Stimulated activated CD8-positive, alpha-beta memory T cell treated with anti-CD3 and anti-CD28 coated beads, Interleukin-2, amount 100 ng/mL, for 48 hours (primary cell): ENCODE measurements at places on chromosomes 7 and 10.
A peak's percentile ranks its signal among the peaks of the same experiment; 100 is the strongest.

DNA sequence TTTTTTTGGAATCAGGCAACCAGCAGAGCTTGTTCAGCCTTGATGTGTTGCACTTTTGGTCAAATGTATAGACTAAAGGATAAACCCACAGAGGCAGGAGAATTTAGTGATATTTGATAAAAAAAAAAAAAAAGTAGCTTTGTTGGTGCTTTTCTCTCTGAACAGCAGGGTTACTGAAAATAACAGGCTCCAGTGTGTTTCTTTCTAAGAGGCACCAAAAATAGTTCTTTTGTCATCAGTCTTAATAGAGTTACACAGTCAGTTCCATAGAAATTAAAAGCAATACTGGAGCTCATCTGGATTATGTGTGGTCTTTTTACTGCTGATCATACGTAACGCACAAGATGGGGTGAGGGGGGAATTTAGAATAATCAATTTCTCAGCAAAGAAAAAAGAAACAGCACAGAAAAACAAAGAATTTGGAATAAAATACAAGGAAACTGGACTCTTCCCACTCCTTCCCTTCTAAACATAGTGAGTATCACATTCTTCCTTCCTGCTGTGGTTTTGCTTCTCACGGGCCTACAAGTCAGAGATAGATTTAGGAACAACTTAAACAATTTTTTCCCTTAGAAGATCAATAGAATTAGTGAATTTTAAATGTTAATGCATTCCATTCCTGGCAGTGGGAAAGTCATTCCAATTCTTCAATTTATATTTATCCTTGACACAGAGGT, 178.8 kb upstream of the AKR1E2 start:
- no peak for DNase-seq

- no peak for DNase-seq
These were observed 920.9 kb downstream of the LRMDA start for GRCh38 chr10:76352300-76352699.

GRCh38 chr7:39948956-39949928, 814 bp upstream of the CDK13 start:
- DNase-seq, result peak; percentile 94

DNA sequence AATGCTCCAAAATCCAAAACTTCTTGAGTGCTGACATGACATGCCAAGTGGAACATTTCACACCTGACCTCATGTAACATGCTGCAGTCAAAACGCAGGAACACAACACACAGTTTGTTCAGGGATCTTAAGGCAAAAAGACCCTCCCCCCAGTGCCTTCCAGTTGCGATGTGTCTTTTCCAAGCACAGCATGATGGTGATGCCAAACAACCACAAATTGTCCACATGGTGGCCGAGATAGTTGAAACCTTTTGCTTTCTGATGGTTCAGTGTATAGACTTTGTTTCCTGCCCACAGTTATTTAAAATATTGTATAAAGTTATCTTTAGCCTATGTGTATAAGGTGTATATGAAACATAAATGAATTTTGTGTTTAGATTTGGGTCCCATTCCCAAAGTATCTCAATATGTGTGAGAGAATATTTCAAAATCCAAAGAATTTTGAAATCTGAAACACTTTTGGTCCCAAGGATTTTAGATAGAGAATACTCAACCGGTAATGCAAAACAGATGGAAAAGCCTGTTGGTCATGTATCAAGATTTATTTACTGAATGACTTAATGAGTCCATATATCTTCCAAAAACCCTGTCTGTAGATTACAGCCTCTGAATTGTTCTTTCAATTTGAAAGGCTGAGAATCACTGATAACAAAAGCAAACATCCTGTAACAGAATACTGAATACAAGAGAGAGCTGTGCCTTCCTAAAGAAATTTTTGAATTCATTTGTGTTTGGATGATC, 93.4 kb upstream of the OIT3 start:
- no peak for DNase-seq

DNA sequence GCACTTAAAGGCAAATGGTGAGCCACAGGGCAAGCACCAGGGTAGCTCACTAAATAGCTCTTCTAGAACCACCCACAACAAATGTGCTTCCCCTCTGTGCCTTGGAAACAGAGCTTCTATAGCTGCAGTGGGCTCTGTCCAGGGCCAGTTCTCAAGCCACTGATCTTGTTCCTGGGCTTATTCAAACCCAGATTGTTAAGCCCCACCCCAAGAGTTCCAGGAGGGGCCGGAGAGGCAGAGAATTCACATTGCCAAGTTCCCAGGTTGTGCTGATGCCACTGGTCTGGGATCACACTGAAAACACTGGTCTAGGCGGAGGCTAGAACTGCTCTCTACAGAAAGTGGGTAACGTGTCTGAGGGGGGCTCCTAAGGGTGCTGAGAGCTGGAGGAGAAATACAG, 15.4 kb upstream of the KDM7A start:
- no peak for DNase-seq

GRCh38 chr7:43618073-43618472, 35.2 kb downstream of the STK17A start:
- DNase-seq, result no peak

GRCh38 chr10:71970331-71970730, 6.1 kb downstream of the CHST3 start:
- DNase-seq, result no peak

GRCh38 chr10:93032809-93033137, 27.8 kb upstream of the CYP26C1 start:
- no peak for DNase-seq

- DNase-seq, result no peak
These were observed at the start of gene SP8 for GRCh38 chr7:20786779-20787659. SP8 (minus strand) TSS chr7:20786886; CDS start chr7:20786798, 88 bp downstream.

GRCh38 chr7:21920936-21921335, 24.8 kb downstream of the CDCA7L start:
- DNase-seq, result no peak

DNA sequence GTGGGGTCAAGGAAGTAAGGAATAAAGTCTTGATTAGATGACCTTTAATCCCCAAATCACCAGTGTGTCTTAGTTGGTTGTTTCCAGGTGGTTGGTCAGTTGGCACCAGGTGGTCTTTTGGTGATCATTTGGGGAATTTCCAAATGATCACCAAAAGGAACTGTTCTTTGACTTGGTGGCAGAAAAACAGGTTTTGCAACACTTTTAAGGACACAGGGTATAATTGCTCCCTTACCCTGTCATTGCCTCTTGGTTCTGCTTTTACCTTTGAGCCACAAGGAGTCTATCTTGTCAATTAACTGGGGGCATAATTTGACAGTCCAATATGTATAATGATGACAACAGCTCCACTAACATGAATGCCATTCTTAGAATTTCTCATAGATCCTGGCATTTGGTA, 104.2 kb downstream of the ADK start:
- DNase-seq, result no peak

GRCh38 chr10:114048472-114048871, 4.8 kb downstream of the ADRB1 start:
- no peak for DNase-seq

- no peak for DNase-seq
These were observed 124.5 kb downstream of the PRPF18 start for GRCh38 chr10:13711291-13711690.

- no peak for DNase-seq
These were observed 17.8 kb downstream of the SCD start for GRCh38 chr10:100364735-100365391.

- no peak for DNase-seq
These were observed 140.5 kb downstream of the CHCHD3 start for GRCh38 chr7:132941428-132941827.

DNA sequence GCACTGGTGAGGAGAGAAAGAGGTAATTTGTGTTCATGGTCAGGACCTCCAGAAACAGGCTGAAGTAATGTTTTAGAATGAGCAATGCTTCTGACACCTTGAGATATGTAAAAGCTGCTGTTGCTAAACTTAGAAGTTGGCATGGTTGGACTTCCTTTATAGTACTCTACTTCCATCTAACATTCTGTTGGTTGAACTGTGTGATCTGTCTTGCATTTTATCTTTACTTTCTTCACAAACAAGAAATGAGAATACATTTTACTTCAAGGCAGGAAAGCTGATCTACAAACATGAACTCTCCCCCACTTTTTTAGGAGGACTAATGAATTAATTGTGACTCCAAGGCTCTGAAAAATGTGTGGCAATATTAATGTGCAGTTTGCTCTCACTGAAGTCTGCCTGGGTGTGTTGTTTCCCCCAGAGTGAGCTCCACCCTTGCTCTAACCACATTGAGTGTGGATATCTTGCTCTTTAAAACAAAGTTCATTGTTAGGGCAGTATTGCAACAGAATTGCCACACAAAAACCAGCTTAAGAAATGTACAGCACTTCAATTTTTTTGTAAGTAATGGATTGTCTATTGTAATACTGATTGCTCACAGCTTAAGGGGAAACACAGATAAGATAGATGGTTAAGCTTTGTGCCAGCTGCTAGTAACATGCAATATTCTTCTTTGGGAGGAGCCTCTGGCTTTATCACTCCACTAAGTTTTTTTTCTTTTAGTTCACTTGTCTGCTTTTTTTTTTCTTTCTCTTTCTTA, 69.0 kb downstream of the ADD3 start:
- no peak for DNase-seq

DNA sequence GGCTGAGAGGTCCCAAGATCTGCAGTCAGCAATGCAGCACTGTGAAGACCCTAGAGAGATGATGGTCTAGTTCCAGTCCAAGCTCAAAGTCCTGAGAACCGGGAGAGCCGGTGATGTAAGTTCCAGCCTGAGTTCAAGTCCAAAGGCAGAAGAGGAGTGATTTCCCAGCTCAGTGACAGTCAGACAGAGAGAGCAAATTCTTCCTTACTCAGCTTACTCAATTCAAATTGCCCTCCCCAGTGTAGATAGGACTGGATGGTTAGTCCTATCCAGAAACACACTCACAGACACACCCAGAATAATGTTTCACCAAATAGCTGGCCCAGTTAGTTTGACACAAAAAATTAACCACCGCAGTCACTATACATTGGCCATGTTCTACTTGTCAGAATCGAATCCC, 185.5 kb upstream of the MYO3A start:
- DNase-seq, result no peak

GRCh38 chr7:117951691-117952280, 78.5 kb upstream of the CTTNBP2 start:
- DNase-seq, result no peak

GRCh38 chr10:3132036-3133025, 40.3 kb downstream of the PITRM1 start:
- DNase-seq, result no peak

GRCh38 chr7:746155-747061, 19.3 kb upstream of the PRKAR1B start:
- DNase-seq, result no peak

DNA sequence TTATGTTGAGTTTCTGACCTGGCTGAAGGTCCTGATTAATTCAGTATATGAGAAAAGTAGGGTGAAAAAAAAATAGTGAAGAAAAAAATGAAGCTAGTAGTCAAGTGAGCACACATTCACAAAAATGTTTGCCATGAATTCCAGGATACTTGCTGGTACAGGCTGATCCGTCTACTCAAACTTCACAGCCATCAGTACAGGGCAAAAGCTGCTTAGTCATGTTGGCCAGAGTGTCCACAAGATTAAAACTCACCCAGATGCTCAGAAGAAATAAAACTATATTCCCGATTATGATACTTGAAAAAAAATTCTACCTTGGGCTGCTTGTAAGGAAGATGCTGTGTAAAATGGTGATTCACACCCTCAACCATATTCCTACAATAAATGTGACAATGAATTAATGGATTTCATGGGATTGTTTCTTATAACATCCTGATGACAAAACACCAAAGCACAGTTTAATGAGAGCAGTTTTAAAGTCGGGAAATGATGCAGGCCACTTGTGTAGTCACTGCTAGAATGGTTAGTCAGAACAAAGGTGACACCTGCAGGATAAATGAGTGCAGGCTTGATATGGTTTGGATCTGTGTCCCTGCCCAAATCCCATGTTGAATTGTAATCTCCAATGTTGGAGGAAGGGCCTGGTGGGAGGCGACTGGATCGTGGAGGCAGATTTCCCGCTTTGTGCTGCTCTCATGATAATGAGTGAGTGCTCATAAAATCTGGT, 49.2 kb upstream of the ANKRD1 start:
- no peak for DNase-seq

- no peak for DNase-seq
These were observed 29.2 kb downstream of the PANK1 start for GRCh38 chr10:89615824-89616223.

DNA sequence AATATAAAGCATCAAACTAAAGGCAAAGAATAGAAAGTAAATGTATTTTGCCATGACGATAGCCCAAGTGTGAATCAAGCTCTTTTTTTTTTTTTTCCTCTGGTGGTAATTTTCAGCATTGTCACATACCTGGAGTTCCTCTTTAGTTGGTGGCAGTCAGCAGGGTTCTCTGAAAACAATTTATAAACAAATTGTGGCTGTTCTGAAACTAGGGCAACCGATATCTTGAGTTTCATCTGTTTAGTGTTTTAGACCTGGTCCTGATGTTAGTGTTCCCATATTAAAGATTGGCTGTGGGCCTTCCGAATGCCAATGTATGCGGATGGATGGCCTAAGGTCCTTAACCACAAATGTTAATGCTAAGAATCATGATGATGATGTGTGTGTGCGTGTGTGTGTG, 713.1 kb downstream of the GATA3 start:
- no peak for DNase-seq

DNA sequence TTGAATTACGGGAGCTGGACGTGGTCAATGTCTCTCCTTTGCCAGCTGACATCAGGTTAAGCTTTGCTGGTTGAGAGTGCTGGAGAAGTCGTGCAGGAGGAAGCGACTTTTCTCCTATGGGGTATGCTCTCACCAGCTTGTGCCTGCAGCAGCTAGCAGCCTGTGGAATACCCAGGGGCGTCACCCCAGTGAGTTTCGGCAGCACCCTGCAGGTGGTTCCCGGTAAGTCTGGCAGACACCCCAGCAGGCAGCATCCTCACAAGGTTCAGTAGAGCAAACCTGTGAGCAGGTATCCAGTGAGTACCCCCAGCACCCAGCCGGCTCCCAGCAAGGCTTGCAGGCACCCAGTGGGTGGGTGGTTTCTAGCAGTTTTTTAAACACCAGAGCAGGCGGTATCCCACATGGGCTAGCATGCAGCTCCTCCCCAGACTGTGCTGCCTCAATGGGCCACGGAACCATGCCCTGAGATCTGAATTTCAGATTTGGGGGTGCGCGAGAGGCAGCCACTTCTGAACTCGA, 74.8 kb upstream of the SVIL start:
- no peak for DNase-seq

- DNase-seq, result no peak
These were observed 17.5 kb downstream of the KCNMA1 start for GRCh38 chr10:77619964-77620703.

DNA sequence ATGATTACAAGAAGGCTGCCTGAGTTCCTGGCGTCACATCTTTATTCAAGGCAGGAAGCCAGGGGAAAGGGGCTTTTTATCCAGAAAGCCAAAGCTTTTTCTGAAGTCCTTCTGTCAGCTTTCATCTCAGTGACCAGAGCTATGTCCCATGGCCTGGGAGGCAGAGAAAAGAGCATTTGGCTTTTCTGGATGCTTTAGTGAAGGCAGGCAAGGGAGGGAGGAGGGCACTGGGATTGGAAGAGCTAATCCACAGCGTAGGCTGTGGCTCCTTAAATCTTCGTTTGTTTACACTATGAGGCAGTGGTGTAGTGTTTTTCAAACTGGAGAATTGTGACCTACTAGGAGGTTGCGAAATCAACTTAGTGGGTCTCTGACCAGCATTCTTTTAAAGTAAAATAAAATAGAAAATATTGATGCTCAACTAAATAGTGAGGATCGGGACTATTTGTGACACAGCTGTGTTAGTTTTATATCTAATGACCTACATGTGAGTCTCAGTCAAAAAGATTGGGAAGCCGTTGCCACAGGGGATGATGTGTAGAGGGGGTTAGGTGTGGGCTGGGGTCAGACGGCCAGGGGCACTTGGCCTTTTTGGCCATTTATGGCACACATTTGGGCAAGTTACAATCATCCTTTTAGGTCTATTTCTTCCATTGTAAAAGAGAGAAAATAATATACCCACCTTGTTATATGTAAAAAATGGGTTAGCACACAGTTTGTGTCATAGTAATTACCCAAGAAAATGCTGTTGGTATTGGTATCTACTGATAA, 14.1 kb downstream of the CRYGN start:
- no peak for DNase-seq
